Activated CD8-positive, alpha-beta T cell treated with anti-CD3 and anti-CD28 coated beads, Interleukin-2, amount 10 ng/mL, durations not matched to agents 7 days and 5 days (primary cell): ENCODE measurements at places on chromosomes 5 and 9. TPM values are rescaled to one million over a fixed set of nuclear protein-coding genes. Genes with fewer than 3 reads are reported as not detected.

GPSM1 gene
- total RNA-seq: 2.3 TPM

FASTKD3 gene
- 13.8 TPM for total RNA-seq

TMEM8B gene
- 2.3 TPM for total RNA-seq

MTAP gene
- 62.5 TPM for total RNA-seq

FOXD1 gene
- total RNA-seq: not detected
